Activated T-helper 2 cell treated with anti-CD3 and anti-CD28 coated beads, Interferon-gamma antibody, Interleukin-2, Interleukin-4, amounts not matched to agents 10 μg/mL and 5 μg/mL and 100 μg/mL, durations not matched to agents 14 hours and 24 hours and 36 hours (primary cell): ENCODE measurements at places on chromosomes 3 and 15.

DNA sequence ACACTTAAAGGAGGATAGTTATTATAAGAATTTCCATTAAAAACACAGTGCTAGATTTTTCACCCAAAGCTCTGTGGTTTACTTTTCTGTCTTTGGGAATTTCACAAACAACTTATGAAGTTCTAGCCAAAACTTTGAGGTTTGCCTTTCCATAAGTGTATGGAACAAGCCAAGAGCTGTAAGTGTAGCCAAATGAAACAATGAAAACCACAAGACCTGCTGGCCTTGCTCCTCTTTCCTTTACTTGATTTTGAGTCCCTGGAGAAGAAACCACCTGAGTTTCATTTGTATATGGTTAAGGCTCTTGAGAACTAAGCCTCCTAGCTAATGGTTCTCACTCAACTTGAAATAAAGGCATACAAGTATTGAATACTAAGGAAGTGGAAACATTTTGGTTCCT lies 365.3 kb upstream of the EPHA3 start:
- DNase-seq: no peak

DNA sequence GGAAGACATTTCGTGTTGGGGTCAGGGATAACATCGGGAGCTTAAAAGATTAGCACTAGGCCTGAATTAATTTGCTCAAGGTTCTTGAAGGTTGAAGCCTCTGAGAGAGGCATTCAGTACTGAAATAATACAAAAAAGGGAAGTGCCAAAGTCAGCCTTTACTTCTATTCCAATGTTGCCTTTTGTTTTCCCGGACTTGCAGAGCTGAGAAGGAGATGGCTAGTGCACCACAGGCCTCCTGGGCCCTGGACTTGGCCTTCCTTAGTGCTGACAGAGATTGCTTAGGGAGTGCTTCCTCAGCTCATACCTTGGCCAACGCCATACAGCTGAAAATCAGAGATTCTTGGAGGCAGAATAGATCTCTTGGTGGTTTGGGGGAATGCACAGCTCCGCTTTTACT lies 333.6 kb upstream of the TBL1XR1 start:
- DNase-seq: no peak

DNA sequence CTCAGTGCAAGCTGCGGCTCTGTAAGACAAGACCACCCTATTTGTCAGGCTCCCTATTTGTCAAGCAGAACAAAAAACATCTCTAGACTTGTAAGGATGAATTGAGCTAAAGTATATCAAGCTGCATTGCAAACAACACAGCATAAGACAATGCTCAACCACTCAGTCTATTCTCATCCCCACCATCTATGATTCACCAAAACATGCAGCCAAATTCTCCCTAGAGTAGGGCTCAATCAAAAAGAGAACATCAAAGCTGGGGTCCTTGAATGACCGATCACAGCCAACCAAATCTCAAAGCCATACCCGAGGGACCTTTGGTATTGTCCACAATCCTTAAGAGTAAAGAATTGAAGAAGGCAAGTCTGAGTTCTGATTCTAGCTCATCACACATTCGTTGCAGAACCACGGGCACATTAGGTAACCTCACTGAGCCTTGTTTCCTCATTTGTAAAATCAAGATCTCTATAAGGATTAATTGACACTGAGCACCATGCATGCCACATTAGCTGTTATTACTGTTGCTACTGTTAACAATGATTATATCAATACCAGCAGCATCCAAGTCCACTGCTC lies 31.2 kb downstream of the RFTN1 start:
- no peak for DNase-seq

- DNase-seq: no peak
Measured at GRCh38 chr3:127535901-127536829, 54.4 kb downstream of the TPRA1 start.

DNA sequence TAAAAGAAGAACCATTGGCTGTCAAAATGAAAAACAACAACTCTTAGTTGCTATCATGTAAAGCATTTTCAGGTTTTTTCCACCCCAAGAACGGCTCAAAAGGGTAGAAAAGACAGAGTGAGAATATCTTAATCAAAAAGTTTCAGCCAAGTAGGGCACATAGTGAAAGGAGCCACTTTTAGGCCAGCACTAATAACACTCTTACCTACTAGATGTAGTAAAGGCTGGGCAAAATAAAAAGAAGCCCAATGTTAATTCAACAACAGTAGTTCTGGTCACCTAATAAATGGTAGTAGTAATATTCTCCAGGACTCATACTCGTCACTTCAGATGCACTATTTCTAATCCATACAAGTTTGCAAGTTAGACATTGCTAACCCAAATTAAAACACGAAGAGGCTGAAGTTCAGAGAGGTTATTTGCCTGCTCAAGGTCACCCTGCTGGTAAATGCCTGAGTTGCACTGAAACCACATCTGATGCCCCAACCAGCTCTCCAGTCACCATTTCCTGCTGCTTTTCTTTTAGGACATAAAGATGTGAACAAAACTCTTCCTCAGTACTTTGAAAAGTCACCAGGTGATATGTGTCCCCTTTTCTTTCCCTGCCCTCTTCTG lies 7.5 kb downstream of the GOLIM4 start:
- no peak for DNase-seq

DNA sequence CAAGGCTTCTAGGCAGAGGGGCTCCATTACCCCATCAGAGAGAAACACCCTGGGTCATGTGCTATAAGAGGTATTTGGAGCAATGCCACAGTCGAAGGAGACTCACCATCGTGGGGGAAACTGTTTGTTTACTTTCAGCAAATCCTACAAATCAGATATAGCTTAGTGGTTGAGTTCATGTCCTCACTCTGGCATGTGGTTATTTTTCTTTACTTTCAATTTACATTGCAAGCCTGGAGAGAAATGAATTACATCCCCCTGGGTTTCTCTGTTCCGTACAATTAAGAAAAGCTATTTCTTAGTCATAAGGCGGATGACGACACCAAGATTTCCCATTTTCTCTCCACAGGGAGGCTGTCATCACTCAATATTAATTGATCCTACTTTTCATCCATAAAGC lies 36.9 kb downstream of the RFTN1 start:
- DNase-seq: no peak

DNA sequence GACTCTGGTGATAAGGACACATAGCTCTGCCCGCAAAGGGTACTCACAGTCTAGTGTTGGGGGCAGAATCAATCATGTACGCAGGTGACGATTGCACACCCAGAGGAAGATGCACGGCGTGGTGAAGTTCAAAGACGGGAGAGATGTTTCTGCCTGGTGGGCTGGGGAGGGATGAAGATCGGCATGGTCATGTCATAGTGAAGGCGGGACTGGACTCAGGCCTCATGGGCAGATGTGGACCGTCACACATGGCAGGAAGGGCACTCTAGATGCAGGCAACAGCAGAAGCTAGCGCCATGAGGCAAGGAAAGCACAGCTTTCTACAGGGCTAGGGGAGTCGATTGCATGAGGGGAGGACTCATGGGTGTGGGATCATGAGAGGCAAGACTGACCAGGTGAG lies 240.6 kb downstream of the OPA1 start:
- no peak for DNase-seq

- DNase-seq: no peak
Measured at GRCh38 chr15:66287461-66288057, 5.8 kb upstream of the DIS3L start.

DNA sequence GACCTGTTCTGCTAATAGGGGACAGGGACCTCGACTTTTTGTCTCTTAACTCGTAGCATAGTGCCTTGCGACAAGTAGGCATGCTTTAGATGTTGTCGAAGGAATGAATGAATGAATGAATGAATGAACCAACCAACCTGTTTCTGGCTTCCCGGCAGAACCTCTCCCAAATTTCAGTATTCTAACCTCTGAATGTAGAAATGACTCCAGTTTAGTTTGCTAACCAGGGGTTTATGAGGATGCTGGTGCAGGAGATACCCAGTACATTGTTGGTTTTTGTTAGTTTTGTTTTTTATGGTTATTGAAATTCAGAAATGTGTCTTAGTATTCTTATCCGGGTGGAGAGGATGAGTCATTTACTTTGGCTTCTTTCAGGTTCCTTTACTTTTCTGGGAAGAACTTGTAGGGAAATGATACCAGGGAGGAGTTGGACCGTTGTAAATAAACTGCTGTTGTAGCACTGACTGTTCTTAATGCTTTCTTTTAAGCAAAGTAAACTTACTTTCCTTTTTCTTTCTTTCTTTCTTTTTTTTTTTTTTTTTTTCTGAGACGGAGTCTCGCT lies 29.6 kb upstream of the EHHADH start:
- DNase-seq: no peak

GRCh38 chr3:38724392-38724736 lies 74.9 kb upstream of the SCN5A start:
- DNase-seq: no peak

GRCh38 chr3:179970746-179971145 lies 66.0 kb downstream of the PEX5L start:
- no peak for DNase-seq

DNA sequence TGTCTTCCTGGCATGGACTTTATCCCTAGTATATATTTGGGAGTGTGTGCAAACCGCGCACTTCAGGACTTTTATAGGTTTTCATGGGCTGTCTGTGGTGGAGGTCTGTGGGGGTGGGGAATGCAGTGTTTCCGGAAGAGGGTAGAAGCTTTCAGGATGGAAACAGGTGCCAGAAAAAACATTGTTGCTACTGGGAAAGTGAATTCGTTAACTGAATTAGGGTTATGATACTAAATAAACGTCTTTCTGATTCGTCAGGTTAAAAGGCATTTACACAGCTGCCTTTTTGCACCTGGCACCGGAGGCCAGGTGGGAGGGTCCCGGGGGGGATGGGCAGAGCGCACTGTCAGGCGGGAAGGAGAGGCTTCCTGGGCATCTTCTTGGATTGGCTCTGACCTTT lies 62.1 kb downstream of the SLCO3A1 start:
- DNase-seq: no peak

DNA sequence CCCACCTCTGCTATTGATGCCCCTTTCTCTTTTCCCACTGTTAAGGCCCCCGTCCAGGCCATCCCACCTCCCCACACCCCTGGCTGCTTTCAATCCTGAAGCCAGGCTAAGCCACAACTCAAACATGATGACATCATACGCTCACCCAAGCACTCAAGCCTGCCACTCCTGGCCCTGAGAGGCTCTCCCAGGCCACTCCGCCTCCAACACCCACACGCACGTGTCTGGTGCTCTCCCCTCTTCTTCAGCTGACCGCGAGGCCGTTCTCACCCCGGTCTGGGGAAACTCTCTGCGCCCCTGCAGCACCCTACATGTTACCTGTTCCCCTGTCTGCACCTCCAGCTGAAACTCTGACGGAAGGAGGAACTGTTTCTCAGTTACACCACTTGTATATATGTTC lies 6.2 kb downstream of the ZXDC start:
- no peak for DNase-seq
